Inflammatory macrophage (primary cell): ENCODE measurements at places on chromosomes 4 and X.

GRCh38 chr4:23234018-23234417, 541.3 kb downstream of the GBA3 start:
- no peak for DNase-seq

DNA sequence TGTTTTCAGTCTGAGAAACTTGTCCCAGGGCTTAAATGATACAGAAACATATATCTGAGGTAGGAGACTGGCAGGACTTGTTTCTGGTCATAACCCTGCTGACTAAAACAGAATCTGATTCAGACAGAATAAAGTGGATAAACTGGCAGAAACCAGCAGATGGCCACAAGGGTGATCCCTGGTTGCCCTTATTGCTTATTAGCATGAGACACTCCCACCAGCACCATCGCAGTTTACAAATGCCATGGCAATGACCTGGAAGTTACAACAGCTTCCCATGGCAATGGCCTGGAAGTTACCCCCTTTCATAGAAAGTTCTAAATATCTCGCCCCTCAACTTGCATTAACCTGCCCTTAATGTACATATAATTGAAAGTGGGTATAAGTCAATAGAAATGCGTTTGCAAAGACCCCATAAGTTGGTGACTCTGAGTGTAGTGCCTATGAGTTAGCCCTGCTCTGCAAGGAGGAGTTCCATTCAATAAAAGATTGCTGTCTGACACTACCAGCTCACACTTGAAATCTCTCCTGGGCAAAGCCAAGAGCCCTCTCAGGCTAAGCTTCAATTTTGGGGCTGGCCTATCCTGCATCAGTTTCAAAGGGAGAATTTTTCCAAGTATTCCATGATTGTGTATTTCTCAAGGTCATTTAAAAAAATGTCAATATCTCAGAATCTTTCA, 52.9 kb upstream of the PAGE5 start:
- no peak for DNase-seq

DNA sequence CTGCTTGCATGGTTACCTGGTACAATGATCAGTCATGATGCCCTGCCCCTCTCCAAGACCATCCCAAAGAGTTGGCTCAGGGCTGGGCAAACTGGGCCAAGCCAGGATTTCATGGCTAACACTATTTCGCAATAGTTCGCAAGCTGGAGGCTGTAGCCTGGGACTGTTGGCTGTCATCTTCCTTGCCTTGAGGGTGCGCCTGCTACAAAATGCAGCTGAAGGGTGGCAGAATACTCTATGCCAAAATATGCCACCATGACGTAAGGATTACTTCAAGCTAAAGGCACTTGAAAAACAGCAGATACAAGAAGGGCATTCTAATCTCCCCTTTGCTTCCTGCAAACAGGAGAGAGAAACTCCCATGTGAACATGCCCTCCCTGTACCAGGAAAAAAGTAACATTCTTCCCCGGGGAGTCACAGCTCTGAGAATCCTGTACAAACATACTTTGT, 21.0 kb downstream of the SAT1 start:
- no peak for DNase-seq

GRCh38 chr4:105150503-105150902, 3.8 kb downstream of the TET2 start:
- DNase-seq, result no peak

- DNase-seq, result no peak
These were observed 115.8 kb upstream of the MAOA start for GRCh38 chrX:43540318-43540717.

GRCh38 chr4:98771959-98772632, 113.7 kb upstream of the TSPAN5 start:
- no peak for DNase-seq

DNA sequence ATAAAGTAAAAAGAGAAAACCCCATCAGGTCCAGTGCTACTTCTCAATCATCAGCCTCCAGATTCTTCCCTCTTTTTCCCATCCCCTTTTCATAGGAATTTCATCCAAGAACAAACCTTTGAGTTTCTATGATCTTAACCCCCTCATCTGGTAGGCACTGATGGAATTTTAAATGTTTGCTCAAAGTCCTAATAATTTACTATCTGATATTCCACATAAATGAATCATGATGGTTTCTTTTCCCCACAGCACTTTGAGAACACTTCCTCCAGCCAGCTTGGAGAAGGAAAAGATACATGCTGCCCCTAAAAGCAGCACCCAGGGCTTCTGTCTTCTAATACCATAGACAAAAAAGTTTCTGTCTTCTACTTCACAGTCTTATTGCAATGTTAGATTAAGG, 19.4 kb upstream of the KLHL8 start:
- no peak for DNase-seq

DNA sequence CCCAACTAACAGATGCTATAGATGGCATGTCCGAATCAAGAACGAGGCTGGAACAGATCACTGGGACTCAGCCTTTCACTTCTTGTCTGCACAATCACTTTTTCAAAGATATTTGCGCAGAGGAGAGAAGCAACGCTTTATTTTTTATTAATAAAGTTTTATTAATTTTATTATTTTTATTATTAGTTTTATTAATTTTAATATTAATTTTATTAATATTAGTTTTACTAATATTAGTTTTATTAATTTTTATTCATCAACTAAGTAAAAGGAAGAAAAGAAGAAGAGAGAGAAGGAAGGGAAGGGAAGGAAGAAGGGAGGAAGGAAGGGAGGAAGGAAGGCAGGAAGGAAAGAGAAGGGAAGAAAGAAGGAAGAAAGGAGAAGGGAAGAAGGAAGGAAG, 236.4 kb upstream of the HHIP start:
- no peak for DNase-seq

GRCh38 chr4:62709618-62710252, 1509.6 kb downstream of the ADGRL3 start:
- peak; percentile 44 for DNase-seq

DNA sequence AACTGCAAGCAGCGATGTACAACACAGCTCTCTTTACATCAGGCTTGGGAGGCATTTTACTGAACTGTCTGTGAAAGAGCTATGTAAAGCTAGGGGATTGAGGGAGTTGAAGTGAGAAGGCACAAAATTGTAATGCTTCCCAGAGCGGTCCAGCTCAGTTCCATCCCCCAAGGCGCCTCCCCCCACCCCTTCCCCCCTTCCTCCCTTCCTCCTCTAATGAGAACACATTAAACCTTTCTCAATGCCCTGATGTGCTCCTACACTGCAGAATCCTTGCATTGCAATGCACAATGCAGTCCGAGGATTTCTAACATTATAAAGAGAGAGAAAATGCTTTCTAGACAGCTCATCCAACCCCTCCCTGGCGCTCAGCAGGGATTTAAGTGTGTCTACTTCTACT, 73.9 kb downstream of the CXXC4 start:
- DNase-seq, result no peak

DNA sequence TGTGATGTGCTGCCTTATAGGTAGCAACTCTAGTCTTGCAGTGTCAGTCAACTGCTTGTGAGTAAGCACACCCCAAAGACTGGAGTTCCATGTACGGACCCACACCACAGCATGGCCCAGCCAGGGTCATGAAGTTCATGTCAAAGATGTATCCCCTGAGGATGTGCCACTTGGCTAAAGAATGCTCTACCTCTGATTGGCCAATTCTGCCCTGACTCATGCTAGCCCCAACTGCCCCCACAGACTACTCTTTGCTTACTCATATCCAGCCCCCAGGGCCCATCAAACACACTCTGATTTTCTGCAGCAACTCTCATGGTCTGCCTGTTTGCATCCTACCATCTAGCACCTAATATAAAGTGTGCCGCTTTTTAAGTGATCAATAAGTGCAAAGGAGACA, 62.5 kb downstream of the CHRDL1 start:
- DNase-seq, result no peak

DNA sequence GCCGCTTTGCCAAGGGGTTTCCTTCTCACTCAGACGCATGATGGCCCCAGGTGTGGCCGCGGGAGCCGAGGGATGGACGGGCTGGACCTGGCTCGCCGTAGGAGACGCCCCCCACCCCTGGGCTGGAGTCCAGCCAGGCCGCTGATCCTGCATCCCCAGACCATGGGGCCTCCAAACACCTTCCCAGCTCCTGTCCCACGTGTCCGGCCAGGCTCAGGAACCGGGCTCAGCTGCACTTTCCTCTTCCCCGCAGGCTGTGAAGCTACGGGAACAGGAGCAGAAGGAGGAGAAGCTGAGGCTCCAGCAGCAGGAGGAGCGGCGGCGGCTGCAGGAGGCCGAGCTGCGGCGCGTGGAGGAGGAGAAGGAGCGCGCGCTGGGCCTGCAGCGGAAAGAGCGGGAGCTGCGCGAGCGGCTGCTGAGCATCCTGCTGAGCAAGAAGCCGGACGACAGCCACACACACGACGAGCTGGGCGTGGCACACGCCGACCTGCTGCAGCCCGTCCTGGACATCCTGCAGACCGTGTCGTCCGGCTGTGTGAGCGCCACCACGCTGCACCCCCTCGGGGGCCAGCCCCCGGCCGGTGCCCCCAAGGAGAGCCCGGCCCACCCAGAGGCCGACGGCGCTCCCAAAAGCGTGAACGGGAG, 9.1 kb downstream of the AKAP17A start:
- no peak for DNase-seq

DNA sequence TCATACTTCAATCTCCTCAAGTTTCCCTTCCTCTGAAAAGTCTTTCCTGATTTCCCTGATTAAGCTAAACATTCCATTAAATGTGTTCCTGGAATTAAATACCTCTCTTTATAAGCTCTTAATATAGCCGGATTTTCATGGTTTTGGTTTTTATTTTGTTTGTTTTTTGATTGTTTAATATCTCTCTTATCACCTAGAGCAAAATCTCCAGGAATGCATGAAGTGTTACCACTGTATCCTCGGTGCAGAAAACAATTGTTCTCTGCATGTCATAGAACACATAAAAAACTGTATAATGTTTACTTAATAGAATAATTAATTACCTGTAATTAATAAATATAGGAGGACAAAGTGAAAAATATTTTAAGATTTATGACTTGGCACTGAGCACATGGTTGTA, 86.2 kb downstream of the PCDH18 start:
- DNase-seq, result no peak

DNA sequence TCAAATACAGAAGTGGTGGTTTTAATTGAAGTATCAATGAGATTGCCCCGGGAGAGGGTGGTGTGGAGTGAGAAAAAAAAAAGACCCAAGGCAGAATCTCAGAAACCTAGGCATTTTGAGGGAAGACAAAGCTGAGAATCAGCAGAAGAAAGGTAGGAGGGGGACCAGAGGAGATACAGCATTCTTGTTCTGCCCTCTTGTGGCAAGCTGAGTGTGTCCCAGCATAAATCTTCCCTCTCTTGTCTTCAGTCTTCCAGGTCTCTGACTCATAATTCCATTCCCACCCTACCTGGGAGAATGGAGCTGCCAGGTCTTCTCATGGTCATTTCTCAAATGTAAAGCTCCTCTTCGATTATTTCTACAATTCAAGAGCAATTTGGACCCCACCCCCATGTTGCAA, 32.7 kb upstream of the MAGED1 start:
- DNase-seq, result peak; percentile 12

GRCh38 chrX:84479086-84479485, 23.2 kb downstream of the HDX start:
- DNase-seq, result peak; percentile 11

GRCh38 chrX:152157042-152157441, 18.7 kb upstream of the MAGEA10 start:
- DNase-seq, result no peak

DNA sequence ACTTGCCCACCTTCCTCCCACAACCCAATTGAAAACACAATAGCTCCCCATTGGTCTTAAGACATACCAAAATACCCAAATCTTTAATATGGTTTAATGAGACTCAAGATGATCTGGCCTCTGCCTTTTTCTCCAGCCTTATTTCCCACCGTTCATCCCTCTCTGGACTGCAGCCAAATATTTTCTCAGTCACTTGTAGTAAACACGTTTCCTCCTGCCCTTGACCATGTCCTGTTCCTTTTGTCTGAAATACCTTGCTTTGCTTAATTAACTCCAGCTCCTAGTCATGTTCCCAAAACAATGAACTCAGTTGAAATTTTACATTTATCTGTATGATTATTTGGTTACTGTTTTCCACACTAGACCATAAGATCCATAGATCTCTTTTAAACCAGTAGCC, 8.4 kb upstream of the NUP54 start:
- DNase-seq, result no peak

GRCh38 chr4:125313497-125313896, 1.3 kb upstream of the FAT4 start:
- peak; percentile 75 for DNase-seq
